ENCODE measurements at places on chromosomes 16 and 17.

- no peak for DNase-seq
Measured at GRCh38 chr16:48901712-48902374, 291.9 kb upstream of the N4BP1 start.

- no peak for DNase-seq
Measured at GRCh38 chr16:22425036-22425801, 50.8 kb upstream of the CDR2 start.

DNA sequence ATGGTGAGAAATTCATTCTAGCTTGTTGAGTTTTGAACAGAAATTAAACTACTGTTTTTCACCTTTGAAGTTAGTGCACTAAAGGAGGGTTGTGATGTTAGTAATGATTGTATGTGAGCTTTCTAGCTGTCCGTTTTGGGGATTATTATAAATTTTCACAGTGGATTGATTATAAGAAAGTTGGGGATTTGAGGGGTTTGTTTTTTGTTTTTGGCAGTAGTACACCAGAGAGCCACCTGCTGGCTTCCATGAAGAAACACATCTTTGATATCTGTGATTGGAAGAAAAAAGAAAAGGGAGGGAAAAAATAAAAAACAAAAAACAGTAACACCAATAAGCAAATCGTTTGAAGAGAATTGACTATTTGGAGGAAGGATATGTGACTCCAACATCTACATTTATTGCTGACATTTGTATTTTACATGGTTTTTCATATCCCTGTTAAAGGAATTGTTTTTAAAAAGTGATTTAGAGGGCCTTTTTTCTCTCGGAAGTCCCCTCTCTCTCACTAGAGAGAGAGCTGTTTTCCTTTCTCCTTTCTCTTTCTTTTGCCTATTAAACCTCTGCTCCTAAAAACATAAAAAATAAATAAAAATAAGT lies 1469.5 kb upstream of the GOT2 start:
- DNase-seq, result no peak

DNA sequence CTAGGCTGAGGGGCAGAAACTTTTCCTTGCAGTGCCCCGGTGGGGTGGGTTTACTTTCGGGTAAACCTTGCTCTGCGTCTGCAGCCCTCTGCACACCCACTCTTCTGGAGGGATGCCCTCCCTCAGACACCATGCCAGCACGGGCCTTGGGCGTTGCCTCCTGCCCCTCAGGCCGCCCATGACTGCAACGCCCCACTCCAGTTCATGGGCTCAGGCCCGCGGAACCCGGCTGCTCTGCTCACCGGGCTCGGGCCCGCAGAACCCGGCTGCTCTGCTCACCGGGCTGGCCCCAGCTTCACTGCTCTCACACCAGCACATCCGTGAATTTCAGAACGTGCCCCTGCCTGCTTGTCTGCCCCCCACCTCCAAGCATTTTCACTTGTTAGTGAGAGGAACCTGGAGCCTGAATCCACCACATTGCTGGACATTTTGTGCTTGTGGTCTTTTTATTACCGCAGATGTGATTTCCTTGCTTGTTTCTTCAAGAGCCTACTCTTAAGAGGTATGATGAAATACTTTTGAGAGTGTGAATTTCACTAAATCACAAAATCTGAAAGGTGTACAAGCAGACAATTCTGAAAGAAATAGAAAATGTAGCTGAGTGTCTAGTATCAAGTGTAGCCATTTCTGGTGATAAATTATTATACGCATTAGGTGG lies 130.9 kb downstream of the RPTOR start:
- DNase-seq, result no peak

DNA sequence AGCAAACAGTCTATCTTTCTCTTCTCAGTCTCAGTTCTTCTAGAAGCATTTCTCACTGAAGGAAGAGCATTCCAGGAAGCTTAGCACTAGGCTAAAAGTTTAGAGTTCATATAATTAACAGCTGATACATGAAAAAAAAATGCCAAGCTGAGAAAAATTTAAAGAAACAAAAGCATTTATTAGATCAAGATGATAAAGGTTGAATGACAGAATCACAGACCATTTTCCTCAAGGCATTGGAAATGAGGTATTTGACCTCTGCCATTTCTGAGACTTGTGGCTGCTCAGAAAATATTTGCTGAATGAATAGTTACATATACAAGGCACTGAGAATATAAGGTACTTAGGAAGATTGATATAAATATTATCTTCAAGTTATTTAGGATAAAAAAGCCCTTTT lies 901.6 kb upstream of the GOT2 start:
- DNase-seq, result no peak

DNA sequence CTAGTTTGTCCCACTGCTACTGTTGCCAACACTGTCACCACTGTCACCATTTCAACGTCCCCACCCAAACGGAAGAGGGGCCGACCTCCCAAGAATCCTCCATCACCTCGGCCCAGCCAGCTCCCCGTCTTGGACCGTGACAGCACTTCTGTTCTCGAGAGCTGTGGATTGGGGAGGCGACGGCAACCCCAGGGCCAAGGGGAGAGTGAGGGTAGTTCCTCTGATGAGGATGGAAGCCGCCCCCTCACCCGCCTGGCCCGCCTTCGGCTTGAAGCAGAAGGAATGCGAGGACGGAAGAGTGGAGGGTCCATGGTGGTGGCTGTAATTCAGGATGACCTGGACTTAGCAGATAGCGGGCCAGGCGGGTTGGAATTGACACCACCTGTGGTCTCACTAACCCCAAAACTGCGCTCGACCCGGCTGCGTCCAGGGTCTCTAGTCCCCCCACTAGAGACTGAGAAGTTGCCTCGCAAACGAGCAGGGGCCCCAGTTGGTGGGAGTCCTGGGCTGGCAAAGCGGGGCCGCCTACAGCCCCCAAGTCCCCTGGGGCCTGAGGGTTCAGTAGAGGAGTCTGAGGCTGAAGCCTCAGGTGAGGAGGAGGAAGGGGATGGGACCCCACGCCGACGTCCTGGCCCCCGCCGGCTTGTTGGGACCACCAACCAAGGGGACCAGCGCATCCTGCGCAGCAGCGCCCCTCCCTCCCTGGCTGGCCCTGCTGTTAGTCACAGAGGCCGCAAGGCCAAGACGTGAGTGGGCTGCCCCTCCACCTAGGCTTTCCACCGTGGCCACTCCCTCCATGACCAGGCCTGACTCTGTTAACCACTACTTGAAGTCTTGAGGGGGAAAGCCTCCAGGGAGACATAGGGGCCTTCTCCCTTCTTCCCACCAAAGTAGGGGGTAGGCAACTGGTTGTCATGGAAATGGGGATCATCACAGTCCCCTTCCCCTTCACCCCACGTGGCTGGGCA lies 9.0 kb upstream of the PHKG2 start:
- no peak for DNase-seq
